Upper lobe of left lung (tissue), 6 donors: ENCODE measurements at places on chromosomes 11 and 22. TPM values are rescaled to one million over a fixed set of nuclear protein-coding genes. Genes with fewer than 3 reads are reported as not detected.

DNA sequence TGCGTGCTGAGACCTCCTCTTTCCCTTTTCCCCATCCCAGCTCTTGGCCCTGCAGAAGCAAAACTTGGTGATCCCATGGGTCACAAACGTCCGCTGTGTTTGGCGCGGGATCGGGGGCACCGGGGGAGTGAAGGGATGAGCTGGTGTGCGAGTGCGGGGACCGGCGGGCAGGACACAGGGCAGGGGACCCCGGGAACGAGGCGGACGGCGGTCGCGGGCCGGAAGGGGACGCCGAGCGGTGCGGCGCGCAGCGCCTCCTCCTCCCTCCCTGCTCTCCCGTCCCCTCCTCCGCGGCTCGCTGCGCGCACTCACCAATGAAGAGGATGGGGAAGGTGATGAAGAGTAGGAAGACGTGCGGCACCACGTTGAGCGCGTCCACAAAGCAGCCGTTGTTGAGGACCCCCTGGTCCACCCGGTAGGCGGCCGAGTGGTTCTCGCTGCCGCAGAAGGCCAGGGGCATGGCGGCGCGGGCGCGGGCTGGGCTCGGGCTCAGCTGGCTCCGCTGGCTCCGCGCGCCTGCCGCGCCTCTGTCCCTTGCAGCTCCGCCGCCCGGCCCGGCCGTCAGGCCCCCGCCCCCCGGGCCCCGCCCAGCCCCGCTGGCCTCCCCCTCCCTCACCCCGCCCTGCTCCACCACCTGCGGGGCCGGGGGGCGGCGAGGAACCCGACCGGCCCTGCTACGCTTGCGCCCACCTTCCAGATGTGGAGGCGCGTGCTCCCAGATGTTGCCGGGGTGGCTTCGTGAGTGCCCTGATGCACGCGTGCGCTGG is at the start of gene ABCC8:
ABCC8 (minus strand) TSS at position 529 of the 767 bp plus-strand sequence; CDS start at position 460, 69 bp downstream.
- no peaks in the 10 kb centered on the region for H3K36me3 ChIP-seq
- peaks cover 7% of the 10 kb centered on the region for H3K4me1 ChIP-seq
- no peak within 1 kb of the TSS for H3K27ac ChIP-seq
- H3K4me3 ChIP-seq, result peak within 1 kb of the TSS; percentile 34
- DNase-seq, result no peak
- H3K27me3 ChIP-seq, result peaks cover 22% of the 10 kb centered on the region

DNA sequence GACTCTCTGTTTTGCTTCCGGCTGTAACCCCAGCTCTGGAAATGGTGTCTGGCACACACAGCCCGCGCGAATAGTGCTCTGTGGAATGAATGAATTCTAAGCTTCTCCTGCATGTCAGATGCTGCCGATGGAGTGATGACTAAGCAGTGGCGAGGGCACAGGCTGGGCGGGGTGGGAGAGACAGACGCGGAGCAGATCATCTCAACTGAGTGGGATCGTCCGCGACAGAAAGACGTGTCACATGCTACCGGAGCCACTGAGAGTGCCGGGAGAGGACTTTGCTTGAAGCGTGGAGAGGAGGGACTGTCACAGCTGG is 334.5 kb downstream of the CTTN start:
- H3K4me1 ChIP-seq, result no peaks in the 10 kb centered on the region
- DNase-seq, result no peak
- no peaks in the 10 kb centered on the region for H3K27me3 ChIP-seq
- no peak overlapping the region for H3K4me3 ChIP-seq

Gene VPREB3
- 0.80 TPM for total RNA-seq

Gene ABTB2
- total RNA-seq, result 1.4 TPM

DNA sequence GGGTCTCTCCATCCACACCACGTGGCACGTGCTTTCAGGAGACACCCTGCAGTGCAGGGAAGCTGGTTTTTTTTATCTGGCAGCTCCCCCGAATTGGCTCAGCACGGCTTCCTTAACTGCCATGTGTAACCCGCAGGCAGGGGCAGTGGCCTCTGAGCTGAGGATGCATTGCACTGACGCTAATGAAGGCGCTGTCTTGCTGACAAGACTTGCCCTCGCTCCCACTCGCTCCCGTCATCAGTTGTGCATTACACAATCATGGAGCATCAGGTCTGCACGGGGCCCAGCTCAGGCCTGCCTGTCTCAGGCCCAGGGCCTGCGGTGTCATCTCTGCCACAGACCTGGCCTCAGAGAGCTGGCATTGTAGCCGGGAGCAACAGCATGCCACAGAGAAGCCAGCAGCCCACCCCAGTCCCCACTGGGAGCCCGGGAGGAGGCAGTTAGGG is 95.9 kb downstream of the ARHGAP8 start:
- no peak overlapping the region for H3K27ac ChIP-seq
- no peaks in the 10 kb centered on the region for H3K36me3 ChIP-seq
- DNase-seq, result no peak
- no peaks in the 10 kb centered on the region for H3K4me1 ChIP-seq
- no peak overlapping the region for H3K4me3 ChIP-seq
- no peaks in the 10 kb centered on the region for H3K27me3 ChIP-seq

Gene PACS1
- total RNA-seq, result 123 TPM

DNA sequence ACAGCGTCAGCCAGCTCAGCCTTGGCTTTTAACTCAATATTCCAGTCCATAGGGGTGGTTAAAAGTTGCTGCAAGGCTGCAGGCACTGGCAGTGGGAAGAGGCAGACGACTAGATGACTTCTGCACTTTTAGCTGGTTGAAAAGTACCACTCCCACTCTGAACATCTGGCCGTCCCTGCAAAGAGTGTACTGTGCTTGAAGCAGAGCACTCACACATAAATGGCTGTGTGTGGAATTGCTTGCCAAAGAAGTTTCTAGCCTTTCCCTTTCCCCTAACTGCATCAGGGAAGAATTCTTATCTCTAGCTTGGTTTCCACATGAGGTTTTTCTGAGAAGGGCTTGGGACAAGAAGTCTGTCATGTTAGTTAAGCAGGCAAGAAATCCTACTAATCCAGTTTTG is 5.1 kb upstream of the PHLDB1 start:
- H3K4me3 ChIP-seq, result no peak overlapping the region
- H3K27me3 ChIP-seq, result no peaks in the 10 kb centered on the region
- H3K27ac ChIP-seq, result no peak overlapping the region
- peaks cover 23% of the 10 kb centered on the region for H3K4me1 ChIP-seq

GRCh38 chr11:32379719-32380118 is 55.6 kb downstream of the WT1 start:
- H3K4me3 ChIP-seq, result no peak overlapping the region
- no peaks in the 10 kb centered on the region for H3K27me3 ChIP-seq
- H3K4me1 ChIP-seq, result no peaks in the 10 kb centered on the region

- no peaks in the 10 kb centered on the region for H3K4me1 ChIP-seq
- H3K27me3 ChIP-seq, result no peaks in the 10 kb centered on the region
- no peak overlapping the region for H3K4me3 ChIP-seq
- H3K36me3 ChIP-seq, result no peaks in the 10 kb centered on the region
- no peak for DNase-seq
Measured at GRCh38 chr11:134566311-134566710, 154.3 kb upstream of the B3GAT1 start.
